Esophagus squamous epithelium (tissue), 5 donors: ENCODE measurements at places on chromosomes 2 and 18.

DNA sequence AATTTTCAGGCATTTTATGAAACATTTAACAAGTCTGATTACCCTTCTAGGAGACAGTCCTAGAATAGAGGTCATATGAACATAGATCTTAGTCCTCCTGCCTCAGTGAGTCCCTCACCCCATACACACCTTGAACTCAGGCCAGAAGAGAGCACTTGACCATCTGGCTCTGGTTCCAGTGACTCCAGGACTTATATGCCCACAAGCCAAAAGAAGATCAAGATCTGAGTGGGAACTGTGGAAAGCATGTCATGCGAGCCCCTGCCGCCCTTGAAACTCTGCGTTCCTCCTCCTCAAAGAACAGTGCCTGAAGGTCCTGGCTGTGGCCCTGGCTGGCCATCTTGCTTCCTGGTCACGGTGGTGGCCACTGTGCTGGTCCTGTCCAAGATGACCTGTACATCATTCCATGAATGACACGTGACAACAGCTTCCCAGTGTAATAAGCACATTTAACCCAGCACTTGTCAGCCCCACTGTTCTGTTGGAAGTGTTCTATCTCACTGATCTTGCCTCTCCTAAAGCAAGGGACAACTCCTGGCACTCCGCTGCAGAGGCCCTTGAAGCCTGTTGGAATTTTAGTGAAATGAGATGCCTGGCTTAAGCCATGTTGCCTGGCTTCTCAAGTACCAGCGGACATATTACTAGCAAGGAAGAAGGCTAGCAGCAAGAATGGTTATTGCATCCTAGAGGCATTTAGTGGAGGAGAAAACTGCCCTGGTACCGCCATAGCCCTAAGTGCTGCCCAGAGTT lies 17.6 kb downstream of the TTC32 start:
- no peak overlapping the region for H3K4me3 ChIP-seq
- peaks cover 4% of the 10 kb centered on the region for H3K4me1 ChIP-seq
- no peaks in the 10 kb centered on the region for H3K27me3 ChIP-seq
- no peaks in the 10 kb centered on the region for H3K36me3 ChIP-seq

DNA sequence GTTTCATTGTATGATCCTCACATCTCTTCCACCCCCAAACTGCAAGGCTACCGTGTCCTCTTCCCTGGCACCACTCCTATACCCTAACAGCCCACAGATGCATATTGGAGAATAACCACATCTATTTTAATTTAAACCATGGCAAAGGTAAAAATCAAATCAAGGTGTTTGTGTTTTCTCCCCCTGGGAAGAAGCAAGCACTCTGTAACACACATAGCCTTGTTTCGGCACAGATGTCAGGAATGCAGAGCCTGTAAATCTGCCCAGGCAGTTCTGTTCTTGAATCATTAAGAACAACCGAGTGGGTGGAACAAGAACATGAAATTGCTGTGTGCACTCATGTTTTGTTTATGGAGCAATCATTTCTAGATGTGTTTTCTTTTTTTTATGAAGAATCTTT lies 6.8 kb upstream of the COX7A2L start:
- peak overlapping the region; percentile 34 for H3K27ac ChIP-seq
- no peaks in the 10 kb centered on the region for H3K27me3 ChIP-seq
- peak overlapping the region; percentile 39 for H3K4me3 ChIP-seq
- H3K36me3 ChIP-seq, result no peaks in the 10 kb centered on the region
- H3K4me1 ChIP-seq, result peaks cover 37% of the 10 kb centered on the region
- no peak for DNase-seq

DNA sequence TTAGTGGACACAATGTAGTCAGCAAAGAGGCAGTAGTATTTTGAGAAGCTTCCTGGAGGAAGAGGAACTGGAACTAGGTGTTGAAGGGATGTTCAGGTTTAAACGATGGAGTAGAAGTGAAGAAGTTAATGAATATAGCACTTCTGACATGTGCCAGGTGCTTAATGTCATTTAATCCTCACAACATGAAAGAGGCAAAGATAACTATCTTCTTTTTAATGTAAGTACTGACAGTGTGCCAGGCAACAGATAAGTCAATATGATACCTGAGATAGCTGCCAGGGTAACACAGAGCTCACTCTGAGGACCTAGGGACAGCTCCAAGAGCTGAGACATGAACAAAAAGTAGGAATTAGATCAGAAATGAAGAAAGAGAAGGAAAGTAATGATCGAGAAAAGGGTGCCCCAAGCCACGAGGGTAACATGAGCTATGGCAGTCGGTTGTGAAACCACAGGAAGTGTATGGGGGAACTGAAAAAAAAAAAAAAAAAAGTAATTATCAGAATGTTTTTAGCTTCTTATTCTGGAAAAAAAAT lies 140.7 kb downstream of the RNF144A start:
- no peak for DNase-seq
- H3K36me3 ChIP-seq, result no peaks in the 10 kb centered on the region

- H3K4me1 ChIP-seq, result peaks cover 17% of the 10 kb centered on the region
- peak overlapping the region; percentile 73 for H3K27ac ChIP-seq
- H3K4me3 ChIP-seq, result no peak overlapping the region
- no peaks in the 10 kb centered on the region for H3K36me3 ChIP-seq
Observed at GRCh38 chr2:37775908-37776250, 104.4 kb upstream of the CDC42EP3 start.

GRCh38 chr18:5058768-5059695 lies 138.0 kb downstream of the AKAIN1 start:
- no peaks in the 10 kb centered on the region for H3K36me3 ChIP-seq
- H3K4me3 ChIP-seq, result no peak overlapping the region
- H3K27ac ChIP-seq, result no peak overlapping the region
- H3K27me3 ChIP-seq, result no peaks in the 10 kb centered on the region
- H3K4me1 ChIP-seq, result no peaks in the 10 kb centered on the region

DNA sequence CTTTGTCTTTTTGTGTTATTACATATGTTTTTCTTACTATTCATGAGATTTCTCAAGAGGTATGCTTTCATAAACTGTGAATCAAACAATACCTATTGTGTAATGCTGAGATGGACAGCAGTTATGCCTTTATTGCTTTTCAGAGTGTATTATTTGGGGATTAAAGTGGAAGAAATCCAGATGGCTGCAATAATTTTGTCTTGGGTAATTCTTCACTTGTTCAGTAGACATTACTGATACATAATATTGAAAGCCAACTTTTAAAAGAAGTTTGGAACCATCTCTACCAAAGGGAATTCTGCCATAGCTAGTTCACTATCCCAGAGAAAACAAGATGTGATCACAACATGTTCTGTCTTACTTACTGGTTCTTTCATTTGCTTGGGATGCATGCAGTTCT lies 253.4 kb upstream of the ZSWIM2 start:
- no peak overlapping the region for H3K4me3 ChIP-seq
- H3K36me3 ChIP-seq, result no peaks in the 10 kb centered on the region
- no peak overlapping the region for H3K27ac ChIP-seq
- no peaks in the 10 kb centered on the region for H3K4me1 ChIP-seq
- no peaks in the 10 kb centered on the region for H3K27me3 ChIP-seq
- DNase-seq, result no peak

- peaks cover 60% of the 10 kb centered on the region for H3K4me1 ChIP-seq
- DNase-seq, result no peak
- peak overlapping the region; percentile 39 for H3K27ac ChIP-seq
- H3K4me3 ChIP-seq, result no peak overlapping the region
- H3K36me3 ChIP-seq, result peaks cover 6% of the 10 kb centered on the region
Observed at GRCh38 chr18:80181642-80182461, 65.5 kb downstream of the PARD6G start.

GRCh38 chr2:28199995-28200679 lies 192.5 kb upstream of the FOSL2 start:
- H3K27me3 ChIP-seq, result no peaks in the 10 kb centered on the region
- no peak overlapping the region for H3K4me3 ChIP-seq
- no peaks in the 10 kb centered on the region for H3K4me1 ChIP-seq
- peak overlapping the region; percentile 74 for H3K27ac ChIP-seq
- no peaks in the 10 kb centered on the region for H3K36me3 ChIP-seq
- DNase-seq, result no peak

- no peak for DNase-seq
- H3K4me1 ChIP-seq, result peaks cover 4% of the 10 kb centered on the region
- H3K27me3 ChIP-seq, result no peaks in the 10 kb centered on the region
- H3K27ac ChIP-seq, result no peak overlapping the region
Observed at GRCh38 chr2:38945911-38946310, 56.2 kb downstream of the ARHGEF33 start.

- no peak overlapping the region for H3K27ac ChIP-seq
- no peaks in the 10 kb centered on the region for H3K36me3 ChIP-seq
- H3K27me3 ChIP-seq, result no peaks in the 10 kb centered on the region
- H3K4me1 ChIP-seq, result no peaks in the 10 kb centered on the region
- no peak overlapping the region for H3K4me3 ChIP-seq
- no peak for DNase-seq
Observed at GRCh38 chr2:164813535-164813934, 28.1 kb downstream of the COBLL1 start.

DNA sequence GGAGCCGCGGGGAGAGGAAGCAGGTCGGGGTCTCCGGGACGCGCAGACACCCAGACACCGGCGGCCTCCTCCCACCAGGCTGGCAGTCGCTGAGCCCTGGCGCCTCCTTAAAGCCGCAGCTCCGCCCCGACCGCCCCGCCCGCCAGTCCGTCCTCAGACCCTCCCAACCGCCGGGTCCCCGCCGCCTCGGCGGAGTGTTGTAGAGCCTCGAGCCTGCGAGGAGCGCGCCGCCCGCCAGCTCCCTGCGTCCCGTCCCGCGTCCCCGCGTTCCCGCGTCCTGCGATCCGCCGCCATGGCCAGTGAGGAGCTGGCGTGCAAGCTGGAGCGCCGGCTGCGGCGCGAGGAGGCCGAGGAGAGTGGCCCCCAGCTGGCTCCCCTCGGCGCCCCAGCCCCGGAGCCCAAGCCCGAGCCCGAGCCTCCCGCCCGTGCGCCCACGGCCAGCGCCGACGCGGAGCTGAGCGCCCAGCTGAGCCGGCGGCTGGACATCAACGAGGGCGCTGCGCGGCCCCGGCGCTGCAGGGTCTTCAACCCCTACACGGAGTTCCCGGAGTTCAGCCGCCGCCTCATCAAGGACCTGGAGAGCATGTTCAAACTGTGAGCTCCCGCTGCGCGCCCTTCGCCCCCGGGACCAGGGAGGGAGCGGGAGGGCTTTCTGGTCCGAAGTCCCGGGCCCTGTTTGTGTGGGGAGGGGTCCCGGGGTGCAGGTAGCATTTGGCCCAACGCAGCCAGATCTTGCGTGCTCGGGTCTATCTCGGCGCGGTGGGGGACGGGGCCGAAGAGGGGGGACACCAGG lies at the start of gene EFHD1:
TSS of gene EFHD1 (plus strand) at position 192 of the 793 bp plus-strand sequence. CDS start at position 293, 101 bp downstream.
- peak within 1 kb of the TSS; percentile 61 for H3K27ac ChIP-seq
- H3K27me3 ChIP-seq, result peaks cover 91% of the 10 kb centered on the region
- H3K4me1 ChIP-seq, result peaks cover 5% of the 10 kb centered on the region
- no peak for DNase-seq
- no peaks in the 10 kb centered on the region for H3K36me3 ChIP-seq

DNA sequence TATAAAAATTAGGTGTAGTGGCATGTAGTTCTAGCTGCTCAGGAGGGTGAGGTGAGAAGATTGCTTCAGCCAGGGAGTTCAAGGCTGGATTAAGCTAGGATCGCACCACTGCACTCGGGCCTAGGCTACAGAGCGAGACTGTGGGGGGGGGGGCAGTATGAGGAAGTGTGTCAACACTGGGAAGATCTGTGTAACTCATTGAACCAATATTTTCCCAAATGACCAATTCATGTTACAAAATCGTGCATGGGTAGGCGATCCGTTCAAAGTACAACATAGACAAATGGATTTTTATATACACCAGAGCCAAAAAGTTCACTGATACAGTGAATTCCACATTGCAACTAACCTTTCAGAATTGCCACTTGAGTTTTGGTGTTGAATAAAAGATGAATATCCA lies 8.1 kb downstream of the SMAD4 start:
- no peak overlapping the region for H3K4me3 ChIP-seq
- no peaks in the 10 kb centered on the region for H3K36me3 ChIP-seq
- H3K27ac ChIP-seq, result no peak overlapping the region
- no peak for DNase-seq
- no peaks in the 10 kb centered on the region for H3K27me3 ChIP-seq

GRCh38 chr2:134668821-134669220 lies 50.0 kb downstream of the TMEM163 start:
- H3K4me3 ChIP-seq, result no peak overlapping the region
- H3K36me3 ChIP-seq, result no peaks in the 10 kb centered on the region
- no peak overlapping the region for H3K27ac ChIP-seq
- no peaks in the 10 kb centered on the region for H3K4me1 ChIP-seq

DNA sequence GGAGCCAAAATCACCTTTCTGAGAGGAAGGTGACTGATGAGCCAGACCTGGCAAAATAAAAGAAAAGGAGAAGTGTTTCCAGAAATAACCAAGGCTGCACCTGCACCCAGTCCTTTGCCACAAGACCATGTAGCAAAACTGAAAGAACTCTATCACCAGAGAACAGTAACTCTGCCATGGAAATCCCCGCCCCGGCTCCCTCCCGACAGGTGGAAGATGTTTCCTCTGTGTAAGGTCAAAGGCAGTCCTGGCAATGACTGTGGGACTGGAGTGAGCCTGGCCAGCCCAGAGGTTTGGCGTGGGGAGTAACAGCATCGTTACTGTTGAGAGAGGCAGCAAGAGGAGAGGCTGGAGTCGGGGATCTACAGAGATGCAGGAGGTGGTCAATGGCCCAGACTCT lies 42.3 kb downstream of the SPRED2 start:
- no peaks in the 10 kb centered on the region for H3K27me3 ChIP-seq
- H3K4me1 ChIP-seq, result peaks cover 12% of the 10 kb centered on the region
- no peaks in the 10 kb centered on the region for H3K36me3 ChIP-seq
- no peak overlapping the region for H3K27ac ChIP-seq

GRCh38 chr2:136297994-136298393 lies 180.0 kb upstream of the CXCR4 start:
- H3K4me1 ChIP-seq, result no peaks in the 10 kb centered on the region
- no peaks in the 10 kb centered on the region for H3K36me3 ChIP-seq
- no peaks in the 10 kb centered on the region for H3K27me3 ChIP-seq
- no peak for DNase-seq
- H3K4me3 ChIP-seq, result no peak overlapping the region

- no peaks in the 10 kb centered on the region for H3K4me1 ChIP-seq
- H3K36me3 ChIP-seq, result no peaks in the 10 kb centered on the region
- H3K4me3 ChIP-seq, result no peak overlapping the region
Observed at GRCh38 chr2:229313591-229313990, 42.5 kb upstream of the PID1 start.

- DNase-seq, result no peak
- H3K4me1 ChIP-seq, result no peaks in the 10 kb centered on the region
- H3K36me3 ChIP-seq, result no peaks in the 10 kb centered on the region
Observed at GRCh38 chr18:65380986-65381385, 369.8 kb upstream of the CDH7 start.

DNA sequence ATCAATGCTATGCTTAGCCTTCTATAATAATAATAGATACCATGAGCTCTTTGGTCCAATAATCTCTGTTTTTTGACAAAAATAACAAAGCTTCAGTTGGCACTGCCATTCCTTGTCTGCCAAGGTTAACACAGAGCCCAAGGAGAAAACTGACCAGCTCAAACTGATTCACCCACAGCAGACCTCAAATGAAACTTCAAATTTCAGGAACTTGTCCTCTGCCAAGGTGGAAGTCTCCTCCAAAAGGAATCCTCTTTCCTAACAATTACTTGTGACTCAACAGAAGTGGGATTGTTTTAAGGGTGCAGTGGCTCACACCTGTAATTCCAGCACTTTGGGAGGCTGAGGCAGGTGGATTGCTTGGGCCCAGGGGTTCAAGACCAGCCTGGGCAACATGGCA lies 12.1 kb downstream of the AAK1 start:
- H3K36me3 ChIP-seq, result peaks cover under 1% of the 10 kb centered on the region
- DNase-seq, result no peak
- no peaks in the 10 kb centered on the region for H3K27me3 ChIP-seq
- H3K4me1 ChIP-seq, result peaks cover 5% of the 10 kb centered on the region
- no peak overlapping the region for H3K27ac ChIP-seq
- H3K4me3 ChIP-seq, result no peak overlapping the region

- H3K27me3 ChIP-seq, result no peaks in the 10 kb centered on the region
- peaks cover 16% of the 10 kb centered on the region for H3K4me1 ChIP-seq
- no peak for DNase-seq
- no peaks in the 10 kb centered on the region for H3K36me3 ChIP-seq
- H3K27ac ChIP-seq, result peak overlapping the region; percentile 54
Observed at GRCh38 chr2:10329580-10329879, 26.8 kb downstream of the HPCAL1 start.
